ENCODE measurements at places on chromosomes 2 and 18.

GRCh38 chr18:38956068-38956467 is 1390.5 kb upstream of the CELF4 start:
- no peak for DNase-seq

DNA sequence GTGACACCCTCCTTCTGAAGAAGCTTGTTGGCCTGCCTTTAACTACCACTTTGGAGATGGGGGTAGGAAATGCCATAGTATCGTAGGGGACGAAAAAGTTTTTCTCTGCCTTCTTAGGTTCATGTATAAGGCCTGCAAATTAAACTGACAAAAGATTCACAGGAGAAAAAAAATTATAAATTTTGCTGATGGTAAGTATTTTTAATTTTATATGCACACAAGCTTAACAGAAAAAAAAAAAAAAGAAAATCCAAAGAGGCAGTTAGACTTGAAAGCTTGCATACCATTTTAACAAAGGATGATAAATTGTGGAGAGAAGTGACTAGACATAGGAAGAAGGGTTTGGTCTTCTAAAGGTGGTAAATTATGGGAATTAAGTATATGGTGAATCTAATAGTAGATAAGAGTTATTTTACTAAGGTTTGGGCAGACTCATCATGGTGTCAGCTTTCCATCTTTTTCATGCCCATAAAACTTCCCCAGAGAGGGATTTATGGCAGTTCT is 62.5 kb upstream of the B3GNT2 start:
- DNase-seq, result no peak

- no peak for DNase-seq
Observed at GRCh38 chr2:63696496-63696895, 107.7 kb downstream of the MDH1 start.

DNA sequence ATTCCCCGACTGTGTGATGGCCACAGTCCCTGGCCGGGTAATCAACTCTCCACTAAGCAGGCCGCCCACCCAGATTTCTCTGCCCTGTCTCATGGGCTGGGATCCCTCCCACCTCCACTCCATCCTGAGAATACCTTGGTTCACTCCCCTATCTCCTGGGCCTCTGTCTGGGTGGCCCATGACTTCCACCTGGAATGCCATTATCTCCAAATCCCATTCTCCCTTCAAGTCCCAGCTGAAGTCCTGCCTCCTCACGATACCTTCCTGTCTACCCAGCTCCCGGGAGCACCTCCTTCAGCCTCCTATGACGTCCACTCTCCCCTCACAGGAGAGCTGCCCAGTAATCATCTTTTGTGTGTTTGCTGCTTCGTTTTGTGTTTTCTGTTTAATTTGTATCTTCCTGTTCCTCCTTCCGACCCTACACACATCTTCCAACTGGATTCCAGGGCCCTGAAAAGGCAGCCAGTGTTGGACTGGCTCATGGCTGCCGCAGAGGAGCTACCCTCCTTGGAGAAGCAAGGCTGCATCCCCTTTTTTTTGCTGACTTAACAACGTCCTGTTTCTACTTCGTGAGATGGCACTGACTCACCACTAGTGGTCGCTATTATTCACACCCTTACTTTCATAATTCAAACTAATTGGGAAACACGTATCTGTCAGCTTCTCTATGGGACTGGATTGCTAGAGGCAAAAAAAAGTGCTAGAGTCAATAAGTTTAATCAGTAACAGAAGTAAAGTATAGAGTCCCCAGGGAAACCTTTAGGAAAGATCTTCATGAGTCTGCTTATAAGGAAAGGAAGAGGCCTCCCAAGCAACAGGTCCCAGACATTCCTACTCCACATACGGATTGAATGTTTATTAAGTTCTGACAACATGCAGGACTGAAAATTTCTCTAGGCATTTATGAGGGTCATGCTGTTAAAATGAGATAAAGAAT is 171.9 kb upstream of the GATA6 start:
- peak; percentile 25 for DNase-seq

DNA sequence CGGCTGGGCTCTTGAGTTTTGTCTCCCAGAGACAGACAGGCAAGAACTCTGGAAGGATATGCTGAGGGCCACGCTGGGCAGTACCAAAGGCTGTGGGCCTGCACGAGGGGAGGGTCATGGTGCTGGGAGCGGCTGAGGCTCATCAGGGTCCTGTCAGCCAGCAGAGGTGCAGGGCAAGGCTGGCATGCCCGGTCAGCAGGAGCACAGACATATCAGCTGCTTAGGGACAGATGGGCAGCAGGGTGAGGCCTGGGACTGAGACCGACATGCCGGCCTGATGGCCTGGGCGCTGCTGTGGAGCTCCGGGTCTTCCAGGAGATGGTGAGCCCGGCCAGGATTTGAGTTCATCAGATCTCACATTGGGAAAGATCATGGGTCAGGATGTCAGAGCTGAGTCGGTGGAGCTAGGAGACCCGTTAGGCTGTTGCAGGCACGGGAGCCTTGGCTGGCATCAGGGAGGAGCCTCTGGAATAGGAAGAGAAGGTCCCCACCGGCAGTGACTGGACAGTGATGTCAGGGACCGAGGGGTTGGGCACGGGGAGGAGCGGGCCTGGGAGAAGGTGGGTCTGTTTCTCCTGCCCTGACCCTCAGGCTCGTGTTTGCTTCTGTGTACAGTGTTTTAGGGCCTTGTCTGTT is 18.8 kb downstream of the CNDP2 start:
- no peak for DNase-seq

GRCh38 chr2:3585261-3586109 is 9.4 kb upstream of the COLEC11 start:
- no peak for DNase-seq

GRCh38 chr2:164609790-164610189 is 11.5 kb downstream of the GRB14 start:
- peak; percentile 41 for DNase-seq

DNA sequence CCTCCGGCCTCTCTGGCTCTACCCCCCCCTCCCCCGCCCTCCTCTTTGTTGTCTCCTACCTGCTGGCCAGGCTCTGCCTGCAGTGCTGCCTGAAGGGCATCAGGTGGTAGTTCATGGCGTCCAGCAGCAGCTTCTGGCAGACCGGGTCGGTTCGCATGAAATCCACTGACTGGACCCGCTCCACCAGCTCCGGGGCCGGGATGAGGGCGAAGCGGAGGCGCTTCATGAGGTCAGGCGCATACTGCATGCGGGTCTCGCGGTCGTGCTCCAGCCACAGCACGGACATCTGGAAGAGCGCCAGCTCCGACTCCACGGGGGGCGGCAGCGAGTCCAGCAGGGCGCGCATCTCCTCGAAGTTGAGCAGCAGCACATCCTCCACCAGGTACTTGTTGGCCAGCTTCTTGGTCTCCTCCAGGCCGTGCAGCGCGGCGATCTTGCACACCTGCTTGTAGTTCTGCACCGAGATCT is 3.2 kb downstream of the KLHL14 start:
- no peak for DNase-seq

DNA sequence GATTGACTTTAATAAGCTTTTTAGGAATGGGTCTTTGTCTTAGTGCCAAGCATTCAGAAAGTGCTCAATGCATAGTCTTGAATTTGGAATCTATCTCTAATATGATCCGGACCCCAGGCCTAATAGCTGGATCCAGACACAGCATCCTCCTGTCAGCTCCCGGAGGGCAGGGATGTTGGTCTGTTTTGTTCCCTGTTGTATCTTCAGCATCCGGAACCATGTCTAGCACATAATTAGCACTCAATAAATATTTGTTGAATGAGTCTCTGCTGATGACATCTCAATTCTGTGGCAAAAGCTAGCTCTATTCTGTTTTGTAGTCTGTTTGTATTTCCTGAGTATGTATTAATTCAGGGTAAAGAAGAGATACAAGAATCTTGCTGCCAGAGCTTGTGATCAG is 169.1 kb downstream of the DCDC2C start:
- no peak for DNase-seq

DNA sequence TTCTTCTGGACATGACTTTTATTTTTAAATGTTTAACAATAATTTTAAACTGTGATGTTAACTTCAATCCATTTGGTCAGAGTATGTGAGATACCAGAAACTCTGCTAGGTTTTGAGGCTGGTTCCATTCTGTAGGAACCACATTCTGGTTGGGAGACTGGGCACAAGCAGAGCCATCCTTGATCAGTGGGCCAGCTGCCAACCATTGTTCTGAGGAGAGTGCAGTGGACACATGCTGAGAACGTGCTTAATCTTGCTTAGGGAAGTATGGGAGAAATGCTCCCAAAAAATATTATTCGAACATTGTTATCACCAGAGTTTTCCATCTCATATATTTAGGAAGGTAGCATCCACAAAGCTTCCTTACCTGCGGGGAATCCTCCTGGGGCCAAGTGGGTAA is 155.8 kb downstream of the RTN4 start:
- DNase-seq, result no peak

- no peak for DNase-seq
Observed at GRCh38 chr2:82853299-82853698, 1605.8 kb downstream of the SUCLG1 start.

GRCh38 chr2:112794131-112794733 is 9.9 kb upstream of the IL1A start:
- peak; percentile 98 for DNase-seq

DNA sequence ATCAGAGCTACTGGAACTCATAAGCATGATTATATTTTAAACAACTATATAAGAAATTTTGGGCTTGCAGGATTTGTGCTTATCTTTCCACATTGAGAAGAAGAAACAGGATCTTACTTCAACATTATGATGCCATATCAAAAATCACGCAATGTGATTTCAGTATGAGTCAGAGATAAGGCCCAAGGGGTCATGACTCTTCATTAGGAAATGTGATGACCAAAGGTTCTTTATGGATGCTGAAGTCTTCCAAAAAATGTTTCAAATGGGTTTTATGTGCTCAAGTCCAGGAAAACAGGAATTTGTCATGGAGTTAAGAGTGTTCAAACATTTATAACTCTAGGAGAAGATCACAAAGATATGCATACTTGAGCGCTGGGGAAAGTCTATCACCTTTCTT is 7.8 kb upstream of the SERPINB2 start:
- peak; percentile 71 for DNase-seq

- DNase-seq, result no peak
Observed at GRCh38 chr2:153464395-153464794, 14.2 kb downstream of the RPRM start.

DNA sequence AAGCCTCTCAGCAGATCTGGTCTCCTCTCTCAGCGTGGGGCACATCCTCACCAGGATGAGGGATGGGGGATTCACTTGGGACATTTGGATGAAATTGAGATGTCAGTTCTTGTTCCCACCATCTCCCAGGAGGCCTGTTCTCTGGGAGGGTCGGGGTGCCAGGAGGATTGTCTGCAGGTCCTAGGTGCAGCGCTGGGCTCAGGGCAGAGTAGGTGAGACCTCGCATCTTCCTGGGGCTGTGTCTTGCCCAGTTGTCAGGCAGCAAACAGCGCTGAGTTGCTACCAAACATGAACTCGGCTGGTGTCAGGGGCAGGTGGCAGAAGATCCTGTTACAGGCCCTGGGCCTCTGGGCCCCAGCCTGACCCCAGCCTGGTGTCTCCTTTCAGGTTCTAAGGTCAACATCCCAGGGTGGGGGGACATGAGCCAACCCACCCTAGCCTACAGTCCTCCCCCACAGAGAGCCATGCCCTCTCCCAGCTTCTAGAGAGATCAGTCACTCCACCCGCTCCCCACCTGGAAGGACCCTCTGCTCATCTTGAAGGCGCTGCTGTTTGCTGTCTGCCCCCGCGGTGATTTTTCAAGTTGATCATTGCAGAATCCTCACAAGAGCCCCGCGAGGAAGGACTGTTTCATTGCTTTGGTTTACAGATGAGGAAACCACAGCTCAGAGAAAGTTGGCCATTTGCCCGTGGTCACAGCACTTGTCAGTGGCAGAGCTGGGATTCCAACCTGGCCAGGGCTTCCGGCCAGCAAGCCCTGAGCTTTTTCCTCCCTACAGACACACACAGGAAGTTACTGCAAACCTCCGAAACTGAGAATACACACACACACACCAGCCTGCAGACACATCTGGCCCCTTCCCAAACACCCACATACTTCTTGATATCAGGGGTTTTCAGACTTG is 83.9 kb downstream of the STPG4 start:
- DNase-seq, result no peak

GRCh38 chr2:222736301-222736700 is 64.8 kb downstream of the MOGAT1 start:
- no peak for DNase-seq

GRCh38 chr18:32763293-32763692 is 9.5 kb downstream of the KLHL14 start:
- no peak for DNase-seq

Measured in foreskin keratinocyte (primary cell).